ENCODE measurements at places on chromosomes 5 and 9.
A peak's percentile ranks its signal among the peaks of the same experiment; 100 is the strongest.

- DNase-seq = no peak
Measured at GRCh38 chr5:54882841-54883240, 102.6 kb downstream of the ESM1 start.

DNA sequence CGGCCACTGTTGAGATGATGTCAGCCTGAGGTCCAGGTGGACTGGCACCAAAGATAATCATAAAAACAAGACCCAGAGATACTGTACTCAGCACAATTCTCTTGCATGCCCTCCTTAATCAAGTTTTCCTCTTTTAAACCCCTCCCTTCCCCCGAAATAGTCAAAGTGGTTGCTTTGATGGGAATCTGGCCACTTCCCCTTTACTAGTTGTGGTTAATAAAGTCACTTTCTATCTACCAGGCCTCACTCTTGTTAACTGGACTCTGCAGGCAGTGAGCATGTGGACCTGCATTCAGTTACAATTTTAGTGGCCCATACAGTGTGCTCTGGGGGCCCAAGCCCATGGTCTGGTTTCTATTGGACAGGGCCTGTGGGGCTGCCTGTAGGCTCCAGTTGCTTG, 17.5 kb downstream of the FBP2 start:
- DNase-seq = no peak

- no peak for DNase-seq
Measured at GRCh38 chr5:59326596-59326995, 566.9 kb downstream of the PDE4D start.

DNA sequence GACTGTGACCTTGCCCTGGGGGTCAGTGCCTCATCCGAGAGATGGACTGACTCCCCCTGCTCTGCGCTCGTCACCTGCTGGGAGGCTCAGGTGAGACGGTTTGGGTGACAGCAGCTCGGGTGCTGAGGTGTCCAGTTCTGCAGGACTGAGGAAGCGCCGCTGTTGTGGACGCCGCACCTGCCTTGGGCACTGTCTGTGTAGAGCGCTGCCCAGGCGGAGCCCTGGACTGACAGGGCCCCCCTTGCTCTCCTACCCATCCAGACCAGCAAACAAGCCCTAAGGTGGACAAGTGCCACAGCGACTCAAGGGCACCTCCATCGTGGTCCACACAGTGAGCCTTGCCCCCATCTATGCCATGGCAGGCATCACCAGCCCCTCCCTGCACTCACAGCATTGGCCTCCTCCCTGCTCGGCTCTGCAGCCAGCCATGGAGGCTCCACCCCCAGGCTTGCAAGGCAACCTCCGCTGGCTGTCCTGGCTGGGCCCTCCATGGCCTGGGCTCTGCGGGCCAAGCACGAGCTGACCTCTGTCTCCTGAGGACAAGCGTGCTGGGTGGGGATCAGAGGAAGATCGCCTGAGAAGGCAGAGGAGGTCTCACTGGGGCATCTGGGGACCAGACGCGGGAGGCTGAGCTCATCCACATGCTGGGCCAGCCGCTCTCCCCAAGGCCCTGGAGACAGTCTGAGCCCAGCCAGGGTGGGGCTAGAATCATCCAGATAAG, 87.1 kb upstream of the COL5A1 start:
- DNase-seq = no peak

GRCh38 chr9:99931155-99931840, 24.8 kb downstream of the STX17 start:
- no peak for DNase-seq

DNA sequence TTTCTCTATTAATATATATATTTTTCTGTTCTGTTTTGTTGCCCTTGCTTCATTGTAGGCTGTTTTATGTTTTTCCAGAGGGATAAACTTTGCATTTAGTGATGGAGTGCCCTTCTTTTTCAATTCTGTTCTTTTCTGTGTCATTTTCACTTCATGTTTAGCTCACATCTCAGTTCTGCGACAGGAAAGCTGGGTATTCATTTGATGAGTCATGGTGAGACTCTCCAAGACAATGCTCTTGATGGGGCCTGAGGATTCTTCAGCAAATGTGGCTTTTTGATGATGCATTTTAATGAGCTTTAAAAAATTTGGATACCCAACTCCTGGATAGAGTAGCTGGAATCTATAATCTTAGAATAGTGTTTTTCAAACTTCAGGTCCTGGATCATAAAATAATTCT, 56.5 kb upstream of the SPATA31D4 start:
- no peak for DNase-seq

DNA sequence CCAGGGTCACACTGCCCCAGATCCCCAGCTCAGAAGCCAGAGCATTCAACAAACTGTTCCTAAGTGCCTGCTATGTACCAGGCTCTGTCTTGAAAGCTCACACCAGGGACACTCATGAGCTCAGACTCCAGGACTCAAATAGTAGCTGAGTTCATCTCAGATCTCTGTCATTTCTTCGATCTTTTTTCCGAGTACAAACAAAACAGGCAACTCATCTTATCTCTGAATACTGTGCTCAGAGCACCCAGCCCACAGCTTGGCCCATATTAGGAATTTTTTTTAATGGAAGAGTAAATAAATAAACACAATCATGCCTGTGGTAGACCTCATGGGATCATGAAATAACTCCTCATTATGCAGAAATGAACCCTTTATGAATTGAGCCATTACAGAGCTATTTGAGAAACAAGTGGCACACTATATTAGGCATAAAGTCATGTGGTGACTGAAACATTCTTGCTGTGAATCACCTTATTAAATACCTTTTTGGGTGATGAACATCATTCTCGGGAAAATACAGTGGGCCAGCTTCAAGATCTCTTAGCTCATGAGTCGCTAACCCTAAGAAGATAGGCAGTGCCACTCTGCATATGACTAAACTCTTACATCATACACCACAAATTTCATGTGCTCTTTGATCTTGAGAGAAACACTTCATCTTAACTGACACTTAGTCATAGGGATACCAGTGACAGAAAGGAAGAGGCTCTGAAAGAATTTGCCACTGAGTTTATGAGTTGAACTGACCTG, 9.9 kb downstream of the SH3RF2 start:
- no peak for DNase-seq

DNA sequence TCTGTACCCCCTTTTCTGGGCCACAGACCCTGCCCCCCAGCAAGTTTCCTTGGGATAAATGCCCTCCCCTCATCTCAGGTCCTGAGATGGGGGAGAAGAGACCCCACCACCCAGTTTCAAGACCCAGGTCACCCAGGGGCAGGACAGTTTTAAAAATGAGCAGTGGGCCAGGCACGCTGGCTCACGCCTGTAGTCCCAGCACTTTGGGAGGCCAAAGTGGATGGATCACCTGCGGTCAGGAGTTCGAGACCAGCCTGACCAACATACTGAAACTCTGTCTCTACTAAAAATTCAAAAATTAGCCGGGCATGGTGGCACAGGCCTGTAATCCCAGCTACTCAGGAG, 6.1 kb downstream of the PTGES2 start:
- no peak for DNase-seq

DNA sequence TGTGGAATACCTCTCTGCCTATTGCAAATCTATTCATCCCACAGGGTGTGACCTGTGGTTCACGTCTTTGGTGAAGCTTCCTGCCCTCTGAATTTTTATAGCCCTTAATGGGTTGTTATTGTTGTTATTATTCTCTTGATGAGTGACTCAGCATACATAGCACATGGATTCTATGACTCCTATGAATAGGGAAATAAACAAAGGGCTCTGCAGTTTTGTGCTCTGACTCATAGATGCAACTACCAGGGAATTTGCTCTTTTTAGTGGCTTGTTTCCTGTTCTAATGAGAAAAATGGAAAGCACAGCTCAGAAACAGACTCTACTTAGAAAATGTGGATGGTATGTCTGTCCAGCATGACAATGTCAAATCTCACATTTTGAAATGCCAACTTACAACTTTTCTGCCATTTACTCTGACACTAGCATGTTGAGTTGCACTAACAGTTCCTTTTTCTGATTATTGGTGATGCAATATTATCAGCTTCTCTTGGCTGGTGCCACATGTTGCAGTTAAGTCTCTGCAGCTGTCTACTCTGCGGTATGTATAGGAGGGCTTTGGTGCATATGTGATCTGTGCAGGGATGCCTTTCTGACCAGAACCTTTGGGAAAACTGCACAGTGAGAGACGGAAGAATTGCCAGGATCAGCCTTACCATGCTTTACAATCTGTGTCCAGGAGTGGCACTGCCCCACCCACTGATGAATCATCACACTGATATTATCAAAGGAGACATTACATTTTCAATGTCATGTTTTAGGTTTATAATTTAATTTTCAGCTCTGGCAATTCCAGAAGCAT, 996.4 kb upstream of the WWC1 start:
- no peak for DNase-seq

DNA sequence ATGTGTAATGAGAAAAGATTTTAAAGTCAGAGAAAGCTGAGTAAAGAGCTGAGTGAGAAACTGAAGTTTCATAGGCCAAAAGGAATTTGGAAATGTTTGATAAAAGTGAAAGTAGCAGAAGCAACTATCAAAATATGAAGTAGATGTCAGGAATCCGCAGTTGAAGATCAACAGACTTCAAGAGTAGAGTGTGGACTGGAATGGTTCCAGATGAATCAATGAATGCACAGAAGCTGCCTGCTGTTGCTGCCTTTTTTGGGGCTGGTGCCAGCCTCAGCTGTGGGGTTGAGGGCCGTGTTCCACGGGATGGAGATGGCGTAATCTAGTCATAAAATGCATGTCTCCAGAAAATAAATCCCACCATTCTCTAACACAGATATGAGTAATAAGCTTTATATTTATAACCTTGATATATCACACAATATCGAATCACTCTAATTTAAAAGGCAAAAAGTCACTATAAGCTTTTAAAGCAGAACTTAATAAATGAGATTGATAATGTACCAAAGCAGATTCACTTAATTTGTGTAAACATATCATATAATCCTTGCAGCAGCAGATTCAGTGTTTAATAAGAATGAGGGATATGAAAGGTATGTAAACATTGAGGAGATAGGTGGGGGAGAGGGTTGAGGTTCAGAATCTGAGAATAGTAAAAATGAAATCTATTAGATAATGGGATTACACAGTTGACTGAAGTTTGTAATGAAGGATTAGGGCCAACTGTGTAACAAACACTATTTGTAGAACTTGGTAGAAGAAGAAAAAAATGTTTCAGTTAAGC, 652.3 kb upstream of the FTMT start:
- no peak for DNase-seq

- no peak for DNase-seq
Measured at GRCh38 chr5:24591426-24591825, 53.4 kb downstream of the CDH10 start.

DNA sequence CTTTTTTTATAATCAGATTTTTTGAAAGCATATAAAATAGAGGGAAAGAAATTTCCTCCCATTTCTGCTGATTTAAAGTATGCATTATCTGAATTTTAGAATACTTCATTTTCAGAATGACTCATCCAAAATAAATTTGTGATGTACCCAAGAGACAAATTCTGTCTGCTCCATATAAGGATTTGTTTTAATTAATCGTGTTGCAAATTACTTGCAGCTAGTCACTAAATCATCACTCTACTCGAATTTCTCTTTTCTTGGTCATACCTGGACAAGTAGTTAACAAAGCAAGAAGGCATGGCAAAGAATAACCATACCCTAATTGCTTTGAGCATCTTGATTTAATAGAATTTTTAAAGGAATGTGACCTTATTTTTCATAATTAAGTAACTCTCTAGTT, 284.1 kb upstream of the GRAMD2B start:
- DNase-seq = no peak

GRCh38 chr5:94614156-94614805, 4.1 kb downstream of the KIAA0825 start:
- no peak for DNase-seq

DNA sequence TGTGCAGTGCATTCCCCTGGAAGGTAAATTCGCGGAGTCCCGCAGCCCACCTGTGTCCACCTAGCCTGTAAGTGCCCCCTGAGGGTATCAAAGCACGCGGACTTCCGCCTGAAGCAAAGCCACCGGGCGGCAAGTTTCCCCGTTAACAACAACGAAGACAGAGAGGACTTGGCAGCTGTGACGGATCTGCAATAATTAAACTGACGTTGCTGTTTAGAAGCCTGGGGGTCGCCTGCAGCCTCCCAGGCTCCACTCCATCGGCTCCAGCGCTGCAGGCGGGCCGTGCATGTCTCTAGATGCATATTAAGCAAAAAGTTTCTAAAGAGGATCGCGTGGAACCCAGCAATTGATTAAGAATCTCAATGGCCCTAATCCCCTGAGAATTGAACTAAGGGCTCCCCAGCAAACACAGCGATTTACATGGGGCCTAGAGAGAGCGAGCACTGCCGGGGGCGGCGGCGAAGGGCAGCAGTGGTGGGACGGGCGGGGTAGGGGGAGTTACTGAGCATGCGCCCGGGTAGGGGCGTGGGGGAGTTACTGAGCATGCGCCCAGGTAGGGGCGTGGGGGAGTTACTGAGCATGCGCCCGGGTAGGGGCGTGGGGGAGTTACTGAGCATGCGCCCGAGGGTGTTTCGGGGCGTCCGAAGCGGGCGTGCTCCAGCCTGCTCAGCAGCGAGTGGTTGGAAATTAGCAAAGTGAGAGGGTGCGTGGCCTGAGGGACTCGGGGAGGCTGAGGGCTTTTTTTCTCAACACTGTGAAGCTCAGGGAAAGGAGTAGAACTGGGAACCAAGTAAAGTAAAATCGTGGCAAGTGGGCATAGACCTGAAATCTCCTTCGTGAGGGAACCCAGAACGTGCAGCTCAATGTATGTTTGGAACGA, 255.2 kb downstream of the DOCK8 start:
- DNase-seq = peak; percentile 58

DNA sequence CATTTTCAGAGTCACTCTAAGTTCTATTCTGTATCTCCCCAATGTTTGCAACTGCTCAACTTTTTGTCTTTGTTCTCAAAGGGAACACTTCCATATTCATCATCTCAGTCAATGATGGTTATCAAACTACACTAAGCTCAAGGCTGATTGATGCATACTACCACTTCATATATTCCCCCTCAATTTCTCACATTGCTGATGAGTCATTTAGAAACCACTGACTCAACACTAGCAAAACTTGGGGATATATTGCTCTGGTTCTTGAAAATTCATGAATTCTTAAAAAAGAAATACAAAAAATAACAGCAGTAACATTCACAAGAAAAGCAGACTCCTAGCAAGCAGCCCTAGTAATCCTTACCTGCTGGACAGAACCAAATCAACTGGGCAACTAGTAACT, 52.2 kb downstream of the ABHD17B start:
- DNase-seq = no peak

GRCh38 chr5:115298811-115299210, 2.4 kb upstream of the CCDC112 start:
- no peak for DNase-seq

DNA sequence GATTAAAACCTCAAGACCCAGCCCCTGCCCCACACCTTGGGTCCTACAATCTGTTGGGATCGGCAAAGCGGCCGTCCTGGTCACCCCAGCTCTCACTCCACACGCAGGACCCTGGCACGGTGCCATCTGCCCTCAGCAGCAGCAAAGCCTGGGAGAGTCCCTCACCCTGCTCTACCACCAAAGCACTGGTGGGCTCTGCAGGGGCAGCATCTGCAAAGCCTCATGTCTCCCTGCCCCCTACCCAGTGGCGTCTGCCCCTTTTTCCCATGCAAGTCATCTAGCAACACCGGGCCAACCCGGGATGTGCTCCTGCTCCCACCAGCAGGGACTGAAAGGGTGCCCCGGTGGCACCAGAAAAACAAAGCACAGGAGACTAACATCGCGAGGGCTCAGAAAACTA, 19.6 kb upstream of the CNOT6 start:
- DNase-seq = no peak
